Uterine smooth muscle cell (primary cell): ENCODE measurements at places on chromosomes 12 and 14. TPM values are rescaled to one million over a fixed set of nuclear protein-coding genes. Genes with fewer than 3 reads are reported as not detected.

MORN3 gene
- total RNA-seq, result 0.55 and 0.62 TPM in 2 replicates

PPP4R4 gene
- total RNA-seq, result 3.2 and 4.9 TPM in 2 replicates

METTL25 gene
- total RNA-seq, result 5.2 and 5.5 TPM in 2 replicates

DIO3 gene
- total RNA-seq, result 0.37 TPM in 1 of 2 replicates, not detected in the other

FAM181A gene
- not detected in 2 replicates for total RNA-seq

TAS2R14 gene
- total RNA-seq, result 2.9 and 3.6 TPM in 2 replicates

STYK1 gene
- 0.25 and 0.66 TPM in 2 replicates for total RNA-seq

RASAL1 gene
- total RNA-seq, result not detected in 2 replicates

PLA2G1B gene
- total RNA-seq, result not detected in 2 replicates

GLIPR1L2 gene
- 0.22 and 0.25 TPM in 2 replicates for total RNA-seq

IQSEC3 gene
- total RNA-seq, result 0.33 and 0.75 TPM in 2 replicates

C12orf54 gene
- total RNA-seq, result not detected in 2 replicates

SART3 gene
- total RNA-seq, result 75.6 and 78.4 TPM in 2 replicates

PTCSC3 gene
- total RNA-seq, result not detected in 2 replicates

GPR65 gene
- not detected in 2 replicates for total RNA-seq

SMIM41 gene
- total RNA-seq, result 0.11 and 0.37 TPM in 2 replicates

MSRB3 gene
- total RNA-seq, result 30.4 and 44.0 TPM in 2 replicates

MANSC4 gene
- not detected in 2 replicates for total RNA-seq

CDK17 gene
- total RNA-seq, result 58.6 and 78.1 TPM in 2 replicates

COL2A1 gene
- total RNA-seq, result not detected in 2 replicates

CLEC7A gene
- not detected in 2 replicates for total RNA-seq

ATN1 gene
- 15.7 and 22.4 TPM in 2 replicates for total RNA-seq

ZFHX2 gene
- 0.11 and 0.62 TPM in 2 replicates for total RNA-seq

BLOC1S1 gene
- total RNA-seq, result 89.5 and 92.5 TPM in 2 replicates

TTC9 gene
- under 0.01 TPM in 2 replicates for total RNA-seq

TPCN1 gene
- 12.0 and 34.0 TPM in 2 replicates for total RNA-seq

TPPP2 gene
- total RNA-seq, result not detected in 2 replicates

TCL1B gene
- not detected in 2 replicates for total RNA-seq

LYZ gene
- not detected in 2 replicates for total RNA-seq

LBHD2 gene
- not detected in 2 replicates for total RNA-seq

STAC3 gene
- total RNA-seq, result 0.22 and 0.50 TPM in 2 replicates

PTPRR gene
- 1.00 and 2.2 TPM in 2 replicates for total RNA-seq

GPR84 gene
- total RNA-seq, result not detected in 2 replicates

RDH11 gene
- 196 and 238 TPM in 2 replicates for total RNA-seq

KRT5 gene
- total RNA-seq, result 0.22 TPM in 1 of 2 replicates, not detected in the other

TSPAN11 gene
- total RNA-seq, result under 0.01 and 0.12 TPM in 2 replicates

POTEG gene
- not detected in 2 replicates for total RNA-seq

SLC10A1 gene
- total RNA-seq, result not detected in 2 replicates

OR11H6 gene
- total RNA-seq, result not detected in 2 replicates

TPH2 gene
- under 0.01 TPM in 1 of 2 replicates, not detected in the other for total RNA-seq

KRT73 gene
- not detected in 2 replicates for total RNA-seq
